Stimulated activated CD8-positive, alpha-beta memory T cell treated with anti-CD3 and anti-CD28 coated beads, Interleukin-7, amount 100 ng/mL, for 4 hours (primary cell): ENCODE measurements at places on chromosomes 12 and 14.

GRCh38 chr14:99168330-99168729, 103.7 kb downstream of the BCL11B start:
- no peak for DNase-seq

DNA sequence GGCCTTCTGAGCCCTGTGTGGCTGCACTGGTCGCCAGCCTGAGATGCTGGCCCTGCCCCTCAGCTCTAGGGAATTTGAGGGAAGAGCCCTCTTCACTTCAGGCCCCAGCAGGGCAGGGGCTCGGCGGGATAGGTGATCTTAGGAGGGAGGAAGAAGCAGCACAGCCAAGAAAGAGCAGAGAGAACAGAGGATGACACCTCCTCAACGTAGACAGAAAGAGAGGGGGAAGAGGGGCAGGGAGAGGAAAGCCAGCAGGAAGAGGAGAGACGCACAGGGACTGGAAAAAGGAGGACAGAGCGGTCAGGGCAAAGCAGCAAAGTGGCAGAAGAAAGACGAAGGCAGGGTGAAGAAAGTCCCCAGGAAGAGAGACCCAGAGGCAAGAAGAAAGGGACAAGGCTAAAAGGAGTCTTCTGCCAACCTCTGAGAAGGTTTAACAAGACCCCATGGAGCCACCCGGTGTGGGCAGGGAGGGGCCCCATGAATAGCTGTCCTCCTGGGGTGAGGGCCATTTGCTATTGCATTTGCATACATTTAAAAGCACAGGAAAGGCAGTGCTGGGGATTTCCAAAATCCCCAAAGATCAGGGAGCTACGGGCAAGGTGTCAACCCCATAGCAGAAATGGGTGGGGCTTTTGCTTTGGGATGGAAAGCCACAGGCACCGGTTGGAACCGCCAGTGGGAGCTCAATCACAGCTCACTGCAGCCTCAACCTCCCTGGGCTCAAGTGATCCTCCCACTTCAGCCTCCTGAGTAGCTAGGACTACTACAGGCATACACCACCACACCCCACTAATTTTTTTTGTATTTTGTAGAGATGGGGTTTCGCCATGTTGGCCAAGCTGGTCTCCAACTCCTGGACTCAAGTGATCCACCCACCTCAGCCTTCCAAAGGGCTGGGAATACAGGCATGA, 22.7 kb downstream of the CMKLR1 start:
- no peak for DNase-seq

DNA sequence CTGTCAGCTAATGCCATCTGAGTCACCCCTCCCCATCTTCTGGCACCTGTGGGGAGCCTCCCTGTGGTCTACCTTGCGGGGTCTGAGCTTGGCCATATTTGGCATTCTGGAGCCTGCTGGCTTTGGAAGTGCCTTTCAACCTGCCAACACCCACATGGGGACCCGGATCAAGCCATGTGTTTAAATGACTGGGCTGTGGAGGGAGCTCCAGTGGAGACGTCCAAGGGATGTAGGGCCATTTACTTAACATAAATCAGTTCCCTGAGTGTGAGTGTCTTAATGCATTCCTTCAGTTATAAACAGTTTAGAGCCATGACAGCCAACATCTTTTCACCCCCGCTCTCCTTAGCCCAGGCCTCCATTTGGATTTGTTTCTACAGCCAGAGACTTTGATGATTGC, 22.0 kb downstream of the CACNA1C start:
- no peak for DNase-seq

GRCh38 chr14:99725774-99726537, 41.9 kb downstream of the CYP46A1 start:
- no peak for DNase-seq

- DNase-seq, result no peak
Measured at GRCh38 chr12:112961074-112961473, 17.2 kb upstream of the OAS2 start.

- no peak for DNase-seq
Measured at GRCh38 chr14:29354486-29354885, 573.2 kb downstream of the PRKD1 start.

DNA sequence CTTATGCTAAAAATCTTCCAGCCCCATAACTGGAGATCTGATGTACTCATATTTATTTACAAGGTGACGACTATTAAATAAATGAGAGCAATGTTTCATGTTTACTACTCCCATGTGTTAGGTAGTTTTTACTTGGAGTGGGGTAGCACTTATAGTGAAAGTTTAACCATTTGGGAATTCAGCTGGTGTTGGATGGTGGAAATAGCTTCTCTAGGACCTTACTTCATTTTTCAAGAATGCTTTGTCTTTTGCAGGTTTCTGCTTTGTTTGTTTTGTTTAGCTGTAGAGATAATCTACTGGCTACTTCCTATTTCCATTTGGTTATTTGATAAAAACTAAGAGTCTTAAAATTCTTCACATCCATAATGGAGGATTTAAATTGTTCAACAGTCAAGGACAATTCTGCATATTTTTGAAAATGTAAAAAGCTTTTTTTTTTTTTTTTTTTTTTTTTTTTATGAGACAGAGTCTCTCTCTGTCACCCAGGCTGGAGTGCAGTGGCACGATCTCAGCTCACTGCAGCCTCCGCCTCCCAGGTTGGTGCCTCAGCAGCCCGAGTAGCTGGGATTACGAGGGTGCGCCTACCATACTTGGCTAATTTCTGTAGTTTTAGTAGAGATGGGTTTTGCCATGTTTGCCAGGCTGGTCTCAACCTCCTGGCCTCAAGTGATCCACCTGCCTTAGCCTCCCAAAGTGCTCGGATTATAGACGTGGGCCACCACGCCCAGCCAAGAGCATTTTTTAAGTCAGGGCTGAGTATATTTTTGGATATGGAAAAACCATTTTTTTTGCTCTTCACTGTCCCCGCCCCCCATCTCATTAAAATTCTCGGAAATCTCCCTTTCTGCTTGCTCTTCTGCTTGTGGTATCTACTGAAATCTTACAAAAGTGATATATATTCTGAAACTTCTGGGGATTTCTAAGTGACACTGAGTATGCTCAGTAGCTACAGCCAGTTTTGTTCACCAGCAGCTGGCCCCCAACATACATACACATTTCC, 1.4 kb upstream of the ABCD2 start:
- DNase-seq, result no peak

GRCh38 chr12:86057092-86057845, 183.2 kb downstream of the NTS start:
- no peak for DNase-seq

- no peak for DNase-seq
Measured at GRCh38 chr14:30420515-30420914, 138.4 kb upstream of the G2E3 start.

GRCh38 chr12:4044101-4044500, 170.9 kb upstream of the PARP11 start:
- DNase-seq, result no peak

GRCh38 chr14:70885343-70886022, 21.8 kb upstream of the PCNX1 start:
- no peak for DNase-seq

GRCh38 chr12:120261951-120262851, 3.3 kb downstream of the PXN start:
- DNase-seq, result no peak

DNA sequence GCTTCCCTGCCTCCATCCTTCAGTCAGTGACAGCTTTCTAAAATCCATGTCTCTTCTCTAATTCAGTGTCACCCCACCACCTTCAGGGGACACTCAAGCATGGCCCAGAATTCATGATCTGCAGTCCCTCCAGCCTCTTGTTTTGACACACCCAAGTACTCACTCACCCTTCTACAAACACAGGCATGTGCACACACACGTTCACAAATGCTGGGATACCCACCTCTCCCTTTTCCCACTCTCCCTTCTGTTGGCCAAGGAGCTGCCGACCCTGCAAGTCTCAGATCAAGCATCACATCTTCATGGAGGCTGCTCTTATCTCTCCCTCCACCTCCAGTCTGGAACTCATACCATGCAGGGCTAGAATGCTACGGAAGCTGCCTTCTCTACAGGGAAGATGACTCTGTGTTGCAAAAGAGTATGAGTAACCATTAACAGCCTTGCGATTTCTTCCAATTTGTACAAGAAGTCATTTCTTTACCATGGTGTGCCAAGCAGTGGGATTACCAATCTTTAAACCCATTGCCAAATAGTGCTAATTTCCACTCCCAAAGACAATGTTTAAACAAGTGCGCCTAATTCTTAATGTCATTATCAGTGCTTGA, 196.1 kb downstream of the BCL11B start:
- no peak for DNase-seq

DNA sequence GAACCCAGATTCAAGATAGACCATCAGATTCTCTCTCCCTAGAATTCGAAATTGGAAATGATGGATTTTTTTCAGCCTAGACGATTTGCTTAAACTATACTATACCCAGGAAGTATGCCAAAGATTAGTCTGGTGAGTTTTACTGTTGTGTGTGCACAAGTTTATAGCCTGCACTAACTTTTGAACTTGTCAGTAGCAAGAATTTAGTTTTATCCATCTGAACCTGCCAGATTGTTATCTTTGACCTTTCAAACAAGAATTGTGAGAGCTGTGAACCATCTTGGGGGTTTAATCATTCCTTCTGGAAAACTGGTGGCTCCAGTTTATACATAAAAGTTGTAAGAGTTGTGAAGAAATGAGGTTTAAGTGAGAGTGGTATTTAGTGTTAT, 243.5 kb upstream of the DAAM1 start:
- DNase-seq, result no peak

DNA sequence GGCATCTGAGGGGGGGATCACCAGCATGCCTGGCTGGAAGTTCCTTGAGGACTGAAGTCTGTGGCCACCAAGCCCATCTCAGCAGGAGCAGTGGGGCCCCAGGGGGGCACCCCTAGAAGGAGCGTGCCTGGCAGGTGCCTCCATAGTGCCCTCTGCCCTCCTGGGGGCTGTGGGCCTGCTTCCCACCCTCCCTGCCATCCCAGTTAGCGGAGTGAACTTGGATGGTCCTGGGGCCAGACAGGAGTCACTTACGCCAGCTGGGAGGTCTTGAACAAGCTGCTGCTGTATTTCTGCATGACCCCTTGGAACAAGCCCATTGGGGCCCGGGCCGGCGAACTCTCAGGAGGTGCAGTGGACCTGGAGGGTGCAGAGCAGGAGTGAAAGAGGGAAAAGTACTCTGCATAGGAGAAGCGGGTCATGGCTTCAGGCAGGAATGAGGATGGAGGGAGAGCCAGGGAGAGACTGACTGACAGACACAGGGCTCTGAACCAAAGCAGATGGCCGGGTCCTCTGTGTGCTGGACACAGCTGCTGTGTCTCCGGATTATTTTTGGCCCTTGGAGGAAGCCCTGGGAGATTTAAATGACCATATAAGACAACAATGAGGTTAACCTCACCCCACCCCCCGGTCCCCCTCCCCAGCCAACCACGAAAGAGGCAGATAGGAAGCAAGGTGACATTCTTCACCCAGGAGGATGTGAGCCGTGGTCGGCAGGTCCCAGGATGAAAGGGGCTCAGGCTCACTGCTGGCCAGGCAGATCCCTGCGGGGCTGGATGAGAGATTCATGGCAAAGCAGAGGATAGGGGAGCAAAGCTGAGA, 19.6 kb downstream of the ASB2 start:
- DNase-seq, result no peak

DNA sequence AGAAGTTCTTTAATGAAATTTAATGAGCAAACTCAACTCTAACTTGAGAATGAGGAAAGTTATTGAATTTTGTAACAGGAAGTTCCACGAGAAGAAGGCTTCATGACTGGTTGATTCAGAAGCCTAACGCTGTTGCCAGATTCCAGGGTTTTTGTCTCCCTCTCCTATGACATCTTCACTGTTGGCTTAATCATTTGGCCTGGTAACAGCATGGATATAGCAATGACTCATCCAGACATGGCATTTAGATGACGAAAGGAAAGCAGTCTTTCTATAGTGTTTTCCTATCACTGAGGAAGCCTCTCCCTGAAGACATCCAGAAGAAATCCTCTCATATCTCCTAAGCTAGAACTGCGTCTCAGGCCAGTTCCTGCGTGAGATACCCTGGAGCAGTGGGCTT, 9.4 kb upstream of the KCNA1 start:
- no peak for DNase-seq

DNA sequence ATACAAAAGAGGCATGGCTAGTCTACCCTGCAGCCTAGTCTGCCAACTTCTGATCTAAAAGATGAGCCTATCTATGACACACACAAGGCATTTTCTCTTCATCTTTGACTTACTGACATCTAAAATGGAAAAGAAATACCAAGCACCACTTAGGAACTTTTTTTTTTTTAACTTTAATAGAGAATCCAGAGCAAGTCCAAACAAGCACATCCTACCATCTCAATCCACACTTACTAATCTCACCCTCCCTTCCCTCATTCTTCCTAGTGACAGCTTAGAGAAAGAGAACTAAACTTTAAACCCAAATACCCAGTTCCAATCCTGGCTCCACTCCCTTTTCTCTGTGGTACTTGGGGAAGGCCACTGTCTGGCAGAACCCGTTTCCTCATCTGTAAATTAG, 31.8 kb downstream of the BDKRB1 start:
- no peak for DNase-seq

- DNase-seq, result no peak
Measured at GRCh38 chr14:90797919-90798318, 18.3 kb downstream of the TTC7B start.

GRCh38 chr12:14995583-14996425, 23.0 kb downstream of the PDE6H start:
- no peak for DNase-seq

- no peak for DNase-seq
Measured at GRCh38 chr12:130444061-130444460, 106.4 kb downstream of the PIWIL1 start.

DNA sequence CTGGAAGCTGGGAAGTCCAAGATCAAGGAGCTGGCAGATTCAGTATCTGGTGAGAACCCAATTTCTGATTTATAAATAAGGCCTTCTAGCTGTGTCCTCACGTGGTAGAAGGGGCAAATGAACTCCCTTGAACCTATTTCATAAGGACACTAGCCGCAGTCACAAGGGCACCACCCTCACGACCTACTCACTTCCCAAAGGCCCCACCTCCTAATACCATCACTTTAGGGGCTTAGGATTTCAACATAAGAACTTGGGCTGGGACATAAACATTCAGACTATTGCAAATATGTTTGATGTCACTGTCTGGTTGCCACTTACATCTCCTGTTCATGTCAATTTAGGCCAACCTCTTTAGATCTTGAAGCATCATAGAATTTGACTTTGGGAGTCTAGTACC, 10.8 kb upstream of the CNIH1 start:
- no peak for DNase-seq

DNA sequence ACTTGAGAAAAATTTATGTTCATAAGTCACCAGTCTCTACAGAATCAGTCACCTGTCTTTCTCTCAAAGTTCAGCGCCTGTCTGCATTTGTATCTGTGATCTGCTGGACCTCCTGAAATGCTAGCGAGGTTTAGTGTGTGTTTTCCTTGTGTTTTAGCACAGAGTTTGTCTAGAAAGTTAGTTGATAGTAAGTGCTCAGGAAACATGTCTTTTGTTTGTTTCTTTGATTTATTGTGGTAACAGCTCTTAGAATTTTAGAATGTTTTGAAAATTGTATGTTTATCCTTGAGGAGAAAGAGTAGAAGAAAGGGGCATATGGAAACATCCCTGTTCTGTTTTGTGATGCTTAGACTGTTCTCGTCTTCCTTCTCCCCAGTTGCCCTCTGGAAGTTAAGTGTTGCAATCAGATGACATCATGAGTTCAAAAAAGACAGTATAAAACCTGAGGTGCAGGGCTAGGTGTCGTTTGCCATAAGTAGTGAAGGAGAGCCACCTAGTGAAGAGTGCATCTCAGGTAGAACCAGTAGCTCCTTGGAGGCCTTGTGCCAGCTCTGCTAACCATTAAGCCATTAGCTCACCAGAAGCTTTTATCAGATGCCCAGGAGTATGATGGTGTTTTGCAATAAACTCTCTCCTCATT, 44.8 kb downstream of the FBXW8 start:
- DNase-seq, result no peak

GRCh38 chr12:80198782-80199337, 99.5 kb downstream of the OTOGL start:
- no peak for DNase-seq

GRCh38 chr12:98399532-98399931, 115.9 kb upstream of the TMPO start:
- DNase-seq, result peak; percentile 66
